Immature natural killer cell (primary cell): ENCODE measurements at places on chromosomes 1 and 21.

GRCh38 chr1:201357211-201357610, 20.3 kb downstream of the TNNT2 start:
- peaks cover 17% of the 10 kb centered on the region for H3K27me3 ChIP-seq
- no peak overlapping the region for H3K27ac ChIP-seq
- H3K4me3 ChIP-seq = no peak overlapping the region
- no peaks in the 10 kb centered on the region for H3K4me1 ChIP-seq
- H3K36me3 ChIP-seq = no peaks in the 10 kb centered on the region
- no peak for DNase-seq

GRCh38 chr1:12067900-12068821, 5.1 kb downstream of the TNFRSF8 start:
- H3K36me3 ChIP-seq = no peaks in the 10 kb centered on the region
- H3K4me3 ChIP-seq = no peak overlapping the region
- H3K27me3 ChIP-seq = peaks cover 53% of the 10 kb centered on the region
- H3K4me1 ChIP-seq = peaks cover 50% of the 10 kb centered on the region

DNA sequence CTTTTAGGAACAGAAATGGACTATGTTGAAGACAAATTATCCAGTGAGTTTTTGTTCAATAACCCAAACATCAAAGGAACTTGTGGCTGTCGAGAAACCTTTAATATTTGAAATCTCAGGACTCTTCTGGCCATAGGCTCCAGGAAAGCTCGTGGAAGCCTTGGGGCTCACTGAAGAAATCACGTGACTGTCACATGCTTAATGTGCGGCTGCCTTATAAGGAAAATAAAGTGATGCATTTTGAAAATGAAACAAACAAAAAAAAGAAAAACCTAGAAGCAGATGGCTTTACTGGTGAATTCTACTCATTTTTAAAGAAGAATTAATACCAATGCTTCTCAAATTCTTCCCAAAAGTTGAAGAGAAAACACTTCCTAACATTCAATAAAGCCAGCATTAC, 228.4 kb upstream of the RAB4A start:
- peaks cover 36% of the 10 kb centered on the region for H3K27me3 ChIP-seq
- no peak overlapping the region for H3K4me3 ChIP-seq
- peaks cover 6% of the 10 kb centered on the region for H3K4me1 ChIP-seq
- DNase-seq = no peak
- no peak overlapping the region for H3K27ac ChIP-seq

DNA sequence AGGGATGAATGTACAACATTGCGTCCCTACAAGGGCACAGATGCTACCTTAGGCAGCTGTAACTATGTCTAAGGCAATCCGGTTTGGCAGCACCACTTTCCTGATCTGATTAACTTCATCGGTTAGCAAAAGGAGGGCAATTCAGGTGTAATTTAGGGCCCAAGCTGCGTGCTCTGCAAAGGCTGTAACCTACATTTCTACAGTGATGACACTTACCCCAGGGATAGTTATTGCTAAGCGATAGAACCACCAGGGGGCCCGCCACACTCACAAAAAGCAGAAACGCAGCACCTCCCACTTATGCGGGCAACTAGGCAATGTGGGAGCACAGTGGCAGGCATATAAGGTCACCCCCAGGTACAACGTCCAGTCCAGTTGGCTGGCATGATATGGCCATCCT, 113.5 kb downstream of the GDAP2 start:
- no peaks in the 10 kb centered on the region for H3K4me1 ChIP-seq
- no peak overlapping the region for H3K4me3 ChIP-seq
- H3K27ac ChIP-seq = no peak overlapping the region
- no peak for DNase-seq
- no peaks in the 10 kb centered on the region for H3K36me3 ChIP-seq
- no peaks in the 10 kb centered on the region for H3K27me3 ChIP-seq

DNA sequence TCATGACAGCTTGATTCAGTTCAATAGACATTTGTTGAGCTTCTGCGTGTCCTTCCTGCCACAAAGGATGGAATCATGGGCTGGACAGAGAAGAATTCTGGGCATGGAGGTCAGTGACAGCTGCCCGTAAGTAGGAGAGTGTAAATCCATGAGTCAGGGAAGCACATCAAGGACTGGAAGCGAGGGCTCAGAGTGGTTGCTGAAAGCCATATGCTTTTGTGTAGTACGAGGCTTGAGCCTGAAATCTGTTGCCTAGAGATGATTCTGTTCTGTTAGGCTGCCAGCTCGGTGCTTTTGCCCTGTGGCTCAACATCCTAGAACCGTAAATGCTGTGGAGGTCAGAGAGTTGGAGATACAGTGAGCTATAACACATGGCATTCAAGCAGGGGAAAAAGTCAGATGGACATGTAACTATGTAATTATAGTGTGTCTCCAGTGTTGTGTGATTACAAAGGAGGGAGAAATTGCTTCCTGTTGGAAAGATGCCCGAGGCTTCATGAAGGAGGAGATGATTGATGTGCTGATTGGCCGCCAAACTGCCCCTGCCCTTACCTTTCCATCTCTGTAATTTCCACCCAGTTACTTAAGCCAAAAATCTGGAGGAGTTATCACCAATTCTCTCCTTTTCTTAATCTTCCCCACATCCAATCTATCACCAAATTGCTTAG, 92.8 kb upstream of the CACNA1E start:
- H3K4me1 ChIP-seq = no peaks in the 10 kb centered on the region
- no peak for DNase-seq
- H3K27ac ChIP-seq = no peak overlapping the region
- H3K36me3 ChIP-seq = no peaks in the 10 kb centered on the region
- H3K4me3 ChIP-seq = no peak overlapping the region
- peaks cover 5% of the 10 kb centered on the region for H3K27me3 ChIP-seq

GRCh38 chr1:207892764-207893163, 18.2 kb downstream of the CD34 start:
- no peaks in the 10 kb centered on the region for H3K36me3 ChIP-seq
- H3K27ac ChIP-seq = no peak overlapping the region
- no peak overlapping the region for H3K4me3 ChIP-seq
- H3K4me1 ChIP-seq = peaks cover 3% of the 10 kb centered on the region

DNA sequence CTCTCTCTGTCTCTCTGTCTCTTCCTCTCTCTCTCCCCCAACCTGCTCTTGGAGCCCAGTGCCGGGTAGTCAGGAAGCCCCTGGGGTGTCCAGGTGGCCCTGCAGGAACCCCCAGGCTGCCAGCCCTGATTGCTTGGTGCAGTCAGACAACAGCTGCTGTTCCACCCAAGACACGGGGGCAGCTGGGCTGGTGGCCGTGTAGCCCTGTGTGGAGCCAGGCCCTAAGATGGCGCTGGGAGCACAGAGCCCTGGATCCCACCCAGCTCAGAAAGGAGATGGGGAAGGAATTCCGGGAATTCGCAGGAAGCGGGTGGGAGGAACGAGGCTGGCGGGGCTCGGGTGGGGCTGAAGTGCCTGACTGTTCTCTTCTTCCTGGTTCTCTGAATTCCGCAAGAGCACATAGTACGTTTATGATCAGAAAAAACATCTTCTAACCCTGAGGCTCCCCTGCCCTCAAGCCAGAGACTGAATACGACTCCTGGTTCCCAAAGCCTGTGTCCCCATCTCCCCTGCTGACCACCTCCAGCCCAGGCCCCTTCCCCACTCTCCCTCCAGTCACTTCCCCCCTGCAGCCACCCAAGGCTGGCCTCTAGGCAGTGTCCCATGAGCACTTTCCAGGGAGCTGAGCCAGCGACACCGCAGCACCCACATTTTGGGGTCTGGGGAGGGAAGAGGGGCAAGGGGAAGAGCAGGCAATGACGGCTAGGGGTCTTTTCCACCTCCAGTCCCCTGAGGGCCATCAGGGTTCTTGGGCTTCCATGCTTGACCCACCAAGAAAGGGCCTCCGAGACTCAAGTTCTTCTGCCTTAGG, 55.0 kb downstream of the WNT9A start:
- DNase-seq = no peak
- H3K27ac ChIP-seq = no peak overlapping the region
- H3K4me1 ChIP-seq = peaks cover 5% of the 10 kb centered on the region
- H3K36me3 ChIP-seq = no peaks in the 10 kb centered on the region

DNA sequence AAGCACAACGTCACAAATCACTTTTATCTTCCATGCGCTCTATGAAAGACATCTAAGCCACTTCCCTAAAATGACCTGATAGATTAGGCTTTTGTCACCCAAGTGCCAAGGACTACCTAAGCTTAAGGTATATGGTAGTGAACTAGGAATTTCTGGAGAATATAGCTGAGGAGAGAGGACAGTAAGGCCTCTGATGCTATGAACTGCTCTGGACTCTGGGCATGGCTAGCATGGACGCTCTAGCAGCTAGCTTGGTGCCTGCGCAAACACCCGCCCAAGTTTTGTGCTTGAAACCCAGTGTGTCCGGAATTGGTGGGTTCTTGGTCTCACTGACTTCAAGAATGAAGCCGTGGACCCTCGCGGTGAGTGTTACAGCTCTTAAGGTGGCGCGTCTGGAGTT, 42.5 kb downstream of the OR10J5 start:
- H3K27ac ChIP-seq = no peak overlapping the region
- H3K36me3 ChIP-seq = no peaks in the 10 kb centered on the region
- no peak overlapping the region for H3K4me3 ChIP-seq
- DNase-seq = no peak

DNA sequence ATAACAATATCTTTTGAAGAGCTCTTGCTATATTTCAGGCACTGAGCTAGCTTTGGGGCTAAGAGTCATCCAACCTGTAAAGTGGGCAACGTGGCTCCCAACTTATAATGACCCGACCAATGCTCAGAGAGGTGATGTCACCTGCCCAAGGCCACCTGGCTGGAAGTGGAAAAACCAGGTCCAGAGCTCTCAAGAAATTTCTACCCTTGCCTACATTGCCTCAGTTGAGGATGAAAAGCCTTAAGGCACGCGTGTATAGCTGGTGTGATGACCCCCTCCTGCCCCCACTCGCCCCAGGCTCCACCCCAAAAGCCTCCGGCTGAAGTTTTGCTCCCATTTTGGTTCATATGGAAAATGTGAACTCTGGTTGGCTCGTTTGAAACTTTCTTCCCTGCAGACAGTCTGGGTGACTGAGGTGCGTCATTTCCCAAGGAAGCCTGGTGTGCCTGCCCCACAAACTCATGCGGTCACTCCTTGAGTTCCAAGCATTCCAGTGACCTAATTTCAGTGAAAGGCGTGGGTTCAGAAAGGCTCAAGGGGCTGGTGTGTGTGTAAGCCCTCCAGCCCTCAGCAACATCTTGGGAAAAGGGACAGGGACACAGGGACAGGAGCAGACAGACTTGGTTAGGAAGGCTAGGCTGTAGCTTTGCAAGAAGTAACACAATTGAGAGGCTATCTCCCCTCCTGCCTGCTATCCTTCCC, 20.5 kb downstream of the HTR1D start:
- no peaks in the 10 kb centered on the region for H3K36me3 ChIP-seq
- DNase-seq = no peak
- no peak overlapping the region for H3K4me3 ChIP-seq
- H3K27ac ChIP-seq = no peak overlapping the region
- peaks cover 2% of the 10 kb centered on the region for H3K27me3 ChIP-seq
- no peaks in the 10 kb centered on the region for H3K4me1 ChIP-seq

DNA sequence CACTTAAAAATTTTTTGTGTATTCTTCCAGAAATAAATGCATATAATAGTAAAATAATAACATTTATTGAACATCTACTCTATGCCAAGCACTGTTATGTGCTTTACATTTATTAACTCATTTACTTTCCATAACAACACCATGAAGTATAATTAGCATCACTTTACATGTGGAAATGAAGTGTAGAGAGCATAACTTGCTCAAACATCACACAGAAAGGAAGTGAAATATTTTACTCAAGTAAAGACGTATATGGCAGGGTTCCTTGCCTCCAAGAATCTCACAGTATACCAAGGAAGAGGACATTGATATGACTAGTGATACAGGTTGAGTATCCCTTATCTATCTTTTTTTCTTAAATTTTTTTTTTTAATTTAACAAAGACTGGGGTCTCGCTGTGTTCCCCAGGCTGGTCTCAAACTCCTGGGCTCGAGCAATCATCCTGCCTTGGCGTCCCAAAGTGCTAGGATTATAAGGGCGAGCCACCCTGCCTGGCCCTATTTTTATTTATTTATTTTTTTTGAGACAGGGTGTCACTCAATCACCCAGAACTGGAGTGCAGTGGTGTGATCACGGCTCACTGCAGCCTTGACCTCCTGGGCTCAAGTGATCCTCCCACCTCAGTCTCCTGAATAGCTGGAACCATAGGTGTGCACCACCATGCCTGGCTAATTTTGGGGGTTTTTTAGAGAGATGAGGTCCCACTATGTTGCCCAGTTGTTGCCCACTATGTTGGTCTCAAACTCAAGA, 7.7 kb upstream of the CLIC4 start:
- no peak overlapping the region for H3K4me3 ChIP-seq
- H3K4me1 ChIP-seq = no peaks in the 10 kb centered on the region
- H3K36me3 ChIP-seq = no peaks in the 10 kb centered on the region
- peaks cover 2% of the 10 kb centered on the region for H3K27me3 ChIP-seq
- no peak for DNase-seq
- no peak overlapping the region for H3K27ac ChIP-seq

DNA sequence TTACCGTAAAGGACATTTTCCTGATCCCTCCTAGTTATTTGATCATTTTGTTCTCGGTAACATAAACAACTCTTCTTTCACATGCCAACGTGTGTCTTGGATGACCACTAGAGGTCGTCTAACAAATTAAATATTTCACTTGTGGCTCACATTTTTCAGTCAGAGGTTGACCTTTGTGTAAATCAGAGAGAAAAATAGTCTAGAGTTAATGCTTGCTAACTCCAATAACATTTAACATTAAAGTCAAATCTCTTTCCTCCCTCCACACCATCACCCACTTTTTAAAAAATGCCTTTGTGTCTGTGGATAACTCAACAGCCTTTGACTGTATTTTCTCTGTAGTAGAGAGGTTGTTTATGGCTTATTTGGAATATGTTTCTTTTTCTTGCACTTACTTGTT, 220.5 kb upstream of the B3GALT2 start:
- H3K36me3 ChIP-seq = no peaks in the 10 kb centered on the region
- DNase-seq = peak; percentile 24
- H3K4me1 ChIP-seq = peaks cover 11% of the 10 kb centered on the region
- H3K4me3 ChIP-seq = no peak overlapping the region
- no peaks in the 10 kb centered on the region for H3K27me3 ChIP-seq

DNA sequence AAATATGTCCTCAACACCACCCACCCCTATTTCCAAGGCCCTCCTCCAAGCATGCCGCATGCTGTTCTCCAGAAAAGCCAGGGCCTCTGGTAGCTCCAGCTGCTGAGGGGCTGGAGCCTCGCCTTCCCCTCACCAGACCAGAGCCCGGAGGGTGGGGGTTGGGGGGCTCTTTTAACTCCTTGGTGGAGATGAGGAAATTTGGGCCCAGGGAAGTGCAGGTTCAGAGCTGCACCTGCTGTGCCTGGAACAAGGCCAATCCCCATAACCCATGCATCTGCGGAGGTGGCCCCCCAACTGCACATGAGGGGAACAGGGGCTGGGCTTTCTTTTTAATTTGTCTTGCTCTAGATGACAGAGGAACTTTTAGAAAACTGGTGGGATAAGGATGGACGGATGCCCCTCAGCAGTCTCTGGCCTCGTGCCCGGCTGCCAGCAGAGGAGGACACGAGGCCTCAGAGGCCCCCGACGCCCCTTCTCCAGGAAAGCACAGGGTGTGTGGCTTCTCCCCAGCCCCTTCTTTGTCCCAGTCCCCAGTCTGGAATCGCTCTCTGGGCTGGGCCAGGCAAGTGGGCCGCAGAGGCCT, 550 bp upstream of the SELENON start:
- H3K4me1 ChIP-seq = peaks cover 31% of the 10 kb centered on the region
- H3K27ac ChIP-seq = peak overlapping the region; percentile 53
- DNase-seq = no peak
- H3K27me3 ChIP-seq = peaks cover 9% of the 10 kb centered on the region
